Placental epithelial cell (primary cell): ENCODE measurements at places on chromosomes 5 and 9. TPM values are rescaled to one million over a fixed set of nuclear protein-coding genes. Genes with fewer than 3 reads are reported as not detected.

TNFSF8 gene
- total RNA-seq = not detected in 2 replicates

ADAM19 gene
- total RNA-seq = 22.4 and 46.6 TPM in 2 replicates

AK8 gene
- total RNA-seq = 0.22 and 0.79 TPM in 2 replicates

PNPLA7 gene
- 2.1 and 4.7 TPM in 2 replicates for total RNA-seq

CER1 gene
- not detected in 2 replicates for total RNA-seq

DNAI1 gene
- 1.2 TPM in 1 of 2 replicates, not detected in the other for total RNA-seq

C9orf50 gene
- total RNA-seq = 0.39 TPM in 1 of 2 replicates, not detected in the other

MED22 gene
- 13.7 and 16.7 TPM in 2 replicates for total RNA-seq

FST gene
- 9.4 and 26.6 TPM in 2 replicates for total RNA-seq

PCDHB5 gene
- under 0.01 and 0.54 TPM in 2 replicates for total RNA-seq

RNF224 gene
- total RNA-seq = 0.76 and 2.0 TPM in 2 replicates

YIPF5 gene
- total RNA-seq = 72.6 and 158 TPM in 2 replicates

SLC25A25 gene
- total RNA-seq = 5.5 and 13.3 TPM in 2 replicates

CPEB4 gene
- 39.3 and 57.6 TPM in 2 replicates for total RNA-seq

AQP7 gene
- not detected in 2 replicates for total RNA-seq

GFI1B gene
- total RNA-seq = under 0.01 TPM in 1 of 2 replicates, not detected in the other

AKNA gene
- 27.4 and 31.8 TPM in 2 replicates for total RNA-seq

CDKN2A gene
- total RNA-seq = 33.4 and 36.4 TPM in 2 replicates

GABRA1 gene
- not detected in 2 replicates for total RNA-seq

C5orf34 gene
- total RNA-seq = 1.4 and 3.5 TPM in 2 replicates

CRB2 gene
- not detected in 2 replicates for total RNA-seq

PCDHB10 gene
- 0.39 TPM in 1 of 2 replicates, not detected in the other for total RNA-seq

ADGRD2 gene
- total RNA-seq = not detected in 2 replicates

GLRA1 gene
- not detected in 2 replicates for total RNA-seq

ZNF366 gene
- total RNA-seq = 0.39 and 0.43 TPM in 2 replicates

GPX8 gene
- total RNA-seq = 101 and 120 TPM in 2 replicates

PTPA gene
- total RNA-seq = 70.7 and 94.2 TPM in 2 replicates

LCN1 gene
- total RNA-seq = not detected in 2 replicates

SMAD5 gene
- 45.5 and 45.9 TPM in 2 replicates for total RNA-seq

IFNA1 gene
- total RNA-seq = not detected in 2 replicates

PLPP7 gene
- total RNA-seq = under 0.01 TPM in 1 of 2 replicates, not detected in the other

LCN10 gene
- not detected in 2 replicates for total RNA-seq

ASPN gene
- not detected in 2 replicates for total RNA-seq

NRG2 gene
- 0.22 TPM in 1 of 2 replicates, not detected in the other for total RNA-seq

IL3 gene
- total RNA-seq = not detected in 2 replicates

DBH gene
- not detected in 2 replicates for total RNA-seq

FOXD4L4 gene
- total RNA-seq = 0.39 and 0.43 TPM in 2 replicates

EFCAB9 gene
- not detected in 2 replicates for total RNA-seq

IFNA6 gene
- total RNA-seq = not detected in 2 replicates

PIGO gene
- 18.5 and 24.8 TPM in 2 replicates for total RNA-seq

SPATA31C1 gene
- total RNA-seq = not detected in 2 replicates

SHC3 gene
- 0.43 and 0.79 TPM in 2 replicates for total RNA-seq

SEC61B gene
- 76.6 and 157 TPM in 2 replicates for total RNA-seq

RASGEF1C gene
- not detected in 2 replicates for total RNA-seq

F12 gene
- total RNA-seq = 3.0 and 7.9 TPM in 2 replicates
